Stimulated activated CD8-positive, alpha-beta memory T cell treated with anti-CD3 and anti-CD28 coated beads, Interleukin-15, amount 100 ng/mL, for 4 hours (primary cell): ENCODE measurements at places on chromosomes 12 and 14.
A peak's percentile ranks its signal among the peaks of the same experiment; 100 is the strongest.

DNA sequence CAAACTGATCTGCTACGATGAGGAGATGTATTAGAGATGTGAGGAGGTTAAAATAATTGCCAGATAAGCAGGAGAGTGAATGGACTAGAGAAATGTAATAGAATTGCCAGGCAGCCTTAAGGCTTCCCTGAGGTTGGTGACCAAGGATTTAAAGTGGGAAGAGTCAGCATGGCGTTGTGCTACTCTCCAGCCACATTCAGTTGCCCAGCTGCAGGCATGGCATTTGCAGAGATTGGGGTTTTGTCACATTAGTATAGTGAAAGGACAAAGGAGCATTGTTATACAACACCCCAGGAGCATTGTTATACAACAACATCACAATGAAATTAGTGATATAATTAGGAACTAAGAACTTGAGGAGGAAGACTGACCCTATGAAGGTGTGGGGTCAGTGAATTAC lies 31.7 kb downstream of the MARK3 start:
- DNase-seq = no peak

DNA sequence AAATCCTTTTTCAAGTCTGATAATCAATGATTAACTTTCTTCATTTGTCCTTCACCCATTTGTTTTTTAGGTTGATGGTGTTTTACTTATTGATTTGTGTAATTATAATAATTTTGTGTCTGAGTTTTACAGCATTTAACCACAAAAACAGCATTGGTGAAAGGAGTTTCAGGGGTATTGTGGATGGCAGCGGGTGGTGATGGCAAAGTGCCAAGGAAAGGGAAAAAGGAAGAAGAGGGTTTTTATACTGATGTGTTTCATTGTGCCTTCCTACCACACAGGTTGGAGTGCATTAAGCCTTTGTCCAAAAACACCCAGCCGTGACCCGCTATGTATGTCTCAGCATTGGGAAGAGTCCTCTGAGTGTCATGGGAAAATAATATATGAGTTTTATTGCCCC lies 150.3 kb downstream of the DAD1 start:
- DNase-seq = no peak

GRCh38 chr14:67503331-67503730 lies 14.8 kb upstream of the TMEM229B start:
- no peak for DNase-seq

- no peak for DNase-seq
Observed at GRCh38 chr14:26917086-26917485, 319.3 kb upstream of the NOVA1 start.

- DNase-seq = no peak
Observed at GRCh38 chr12:96186607-96187301, 7.4 kb upstream of the ELK3 start.

- DNase-seq = no peak
Observed at GRCh38 chr14:63283884-63284248, 34.9 kb downstream of the GPHB5 start.

DNA sequence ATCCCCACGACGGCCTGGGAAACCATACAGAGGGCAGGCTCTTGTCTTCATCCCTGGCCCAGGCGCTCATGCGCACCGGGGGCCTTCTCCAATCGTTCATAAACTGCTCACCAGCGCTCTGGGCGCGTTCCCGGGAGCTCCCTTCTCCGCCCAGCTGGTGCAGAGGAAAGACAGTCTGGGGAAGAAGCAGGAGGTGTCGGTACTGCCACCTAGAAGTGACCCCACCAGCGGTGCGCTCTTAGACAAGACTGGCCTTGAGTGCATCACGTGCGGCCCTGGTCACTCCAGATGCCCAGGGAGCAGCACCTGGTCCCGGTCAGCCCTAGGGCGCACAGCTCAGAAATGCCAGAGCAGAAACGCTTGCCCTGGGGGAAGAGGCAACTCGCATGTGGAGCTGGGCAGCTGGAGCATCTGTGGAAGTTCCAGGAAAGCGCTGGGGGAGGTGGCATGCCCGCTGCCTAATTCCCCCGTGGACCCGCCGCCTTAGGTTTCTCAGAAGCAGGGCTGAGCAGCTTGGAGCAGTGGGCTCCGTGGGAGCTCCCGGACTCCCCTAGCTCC lies 2.5 kb downstream of the GSC start:
- no peak for DNase-seq

DNA sequence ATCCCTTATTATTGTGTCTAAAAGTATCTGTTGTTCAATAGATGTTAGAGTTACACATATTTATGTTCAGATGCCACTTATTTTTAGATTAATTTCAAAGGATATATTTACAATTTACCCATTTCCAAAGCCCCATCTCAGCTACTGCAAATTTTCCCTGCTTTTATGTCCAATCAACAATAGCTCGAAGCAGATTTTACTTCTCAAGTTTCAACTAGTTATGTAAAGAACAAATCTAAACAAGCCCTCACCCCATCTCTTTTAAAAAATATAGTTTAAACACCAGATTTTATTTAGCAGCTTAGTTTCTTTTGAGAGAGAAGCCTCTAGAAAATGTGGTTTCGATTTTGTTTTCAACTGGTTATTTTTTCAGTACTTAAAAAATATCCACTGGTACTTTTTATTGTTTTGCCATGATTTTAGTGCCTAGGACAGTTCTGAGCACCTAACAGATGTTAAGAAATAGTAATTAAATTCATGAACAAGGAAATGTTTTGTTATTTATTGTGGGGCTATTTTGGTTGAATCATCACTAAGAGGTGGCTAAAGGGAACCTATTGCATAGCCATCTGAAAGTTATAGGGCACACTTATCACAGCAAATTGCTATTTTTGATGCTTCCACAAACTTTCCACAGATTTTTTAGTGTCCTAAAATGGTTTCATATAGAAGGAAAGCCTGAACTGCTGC lies 96.2 kb upstream of the BMP4 start:
- DNase-seq = no peak

GRCh38 chr12:116455540-116456329 lies 103.4 kb upstream of the MAP1LC3B2 start:
- no peak for DNase-seq

GRCh38 chr12:80690513-80690912 lies 16.9 kb upstream of the MYF6 start:
- DNase-seq = no peak

DNA sequence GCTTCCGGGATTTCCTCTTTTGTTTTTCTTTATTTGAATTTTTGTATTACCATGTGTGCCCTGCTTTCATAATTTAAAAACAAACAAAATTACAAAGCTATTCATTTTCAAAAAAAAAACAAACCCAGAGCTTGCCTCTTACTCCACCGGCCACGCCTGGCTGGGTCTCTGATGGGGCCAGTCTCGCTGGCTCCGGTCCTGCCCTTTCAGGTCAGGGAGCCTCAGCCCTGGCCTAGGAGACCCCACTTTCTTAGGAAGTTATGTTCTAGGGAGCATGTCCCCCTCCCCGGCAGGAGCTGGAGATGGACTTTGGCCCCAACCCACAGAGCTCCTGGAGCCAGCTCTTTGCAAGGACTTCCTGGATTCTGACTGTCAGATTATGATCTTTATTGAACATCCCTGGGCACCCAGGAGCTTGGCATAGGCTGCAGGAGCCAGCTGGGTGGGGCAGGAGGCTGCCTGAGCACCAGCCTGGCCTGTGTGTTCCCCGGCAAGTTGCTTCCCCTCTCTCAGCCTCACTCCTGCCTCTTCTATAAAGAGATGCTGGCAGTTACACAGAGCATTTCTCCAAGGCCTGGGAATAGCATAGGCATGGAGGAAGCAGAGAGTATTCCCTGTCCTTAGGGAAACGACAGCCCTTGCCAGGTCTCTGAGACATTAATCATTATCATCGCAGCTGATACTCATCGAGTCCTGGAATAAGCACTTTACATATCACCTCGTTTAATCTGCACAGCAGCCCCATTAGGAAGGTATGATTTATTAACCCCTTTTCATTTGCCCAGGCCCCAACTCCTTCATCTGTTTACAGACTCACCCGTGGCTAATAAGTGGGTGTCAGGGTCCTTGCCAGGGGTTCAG lies 3.5 kb downstream of the DEGS2 start:
- DNase-seq = no peak

GRCh38 chr12:42679466-42679865 lies 89.9 kb upstream of the PRICKLE1 start:
- no peak for DNase-seq

GRCh38 chr12:106918746-106919145 lies 37.0 kb upstream of the TMEM263 start:
- no peak for DNase-seq

- no peak for DNase-seq
Observed at GRCh38 chr14:93431036-93431670, 414 bp downstream of the UNC79 start.

GRCh38 chr12:124940393-124941169 lies 26.1 kb upstream of the UBC start:
- DNase-seq = peak; percentile 55

DNA sequence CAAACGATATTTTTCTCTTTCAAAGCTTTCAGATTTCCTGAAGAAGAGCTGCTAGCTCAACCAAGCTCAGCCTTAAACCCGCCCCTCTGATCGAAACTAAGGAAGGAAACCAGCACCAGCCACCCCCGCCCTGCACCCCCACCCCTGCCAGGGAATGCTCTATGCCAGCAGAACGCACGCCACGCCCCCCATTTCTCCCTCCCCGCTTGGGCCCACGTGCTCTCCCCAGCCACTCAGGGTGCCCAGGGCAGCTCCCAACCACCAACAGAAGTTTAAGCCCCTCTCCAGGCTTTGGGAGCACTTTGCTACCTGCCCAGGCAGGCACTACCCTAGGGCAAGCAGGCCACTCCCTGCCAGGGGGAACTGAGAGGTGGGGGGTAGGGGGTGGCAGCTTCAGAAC lies 18.8 kb upstream of the KRT78 start:
- DNase-seq = peak; percentile 27

GRCh38 chr12:20099395-20100183 lies 268.7 kb upstream of the PDE3A start:
- DNase-seq = no peak

- DNase-seq = no peak
Observed at GRCh38 chr12:88934163-88934747, 354.0 kb upstream of the KITLG start.

GRCh38 chr12:64826234-64826633 lies 1.8 kb downstream of the TBC1D30 start:
- no peak for DNase-seq

DNA sequence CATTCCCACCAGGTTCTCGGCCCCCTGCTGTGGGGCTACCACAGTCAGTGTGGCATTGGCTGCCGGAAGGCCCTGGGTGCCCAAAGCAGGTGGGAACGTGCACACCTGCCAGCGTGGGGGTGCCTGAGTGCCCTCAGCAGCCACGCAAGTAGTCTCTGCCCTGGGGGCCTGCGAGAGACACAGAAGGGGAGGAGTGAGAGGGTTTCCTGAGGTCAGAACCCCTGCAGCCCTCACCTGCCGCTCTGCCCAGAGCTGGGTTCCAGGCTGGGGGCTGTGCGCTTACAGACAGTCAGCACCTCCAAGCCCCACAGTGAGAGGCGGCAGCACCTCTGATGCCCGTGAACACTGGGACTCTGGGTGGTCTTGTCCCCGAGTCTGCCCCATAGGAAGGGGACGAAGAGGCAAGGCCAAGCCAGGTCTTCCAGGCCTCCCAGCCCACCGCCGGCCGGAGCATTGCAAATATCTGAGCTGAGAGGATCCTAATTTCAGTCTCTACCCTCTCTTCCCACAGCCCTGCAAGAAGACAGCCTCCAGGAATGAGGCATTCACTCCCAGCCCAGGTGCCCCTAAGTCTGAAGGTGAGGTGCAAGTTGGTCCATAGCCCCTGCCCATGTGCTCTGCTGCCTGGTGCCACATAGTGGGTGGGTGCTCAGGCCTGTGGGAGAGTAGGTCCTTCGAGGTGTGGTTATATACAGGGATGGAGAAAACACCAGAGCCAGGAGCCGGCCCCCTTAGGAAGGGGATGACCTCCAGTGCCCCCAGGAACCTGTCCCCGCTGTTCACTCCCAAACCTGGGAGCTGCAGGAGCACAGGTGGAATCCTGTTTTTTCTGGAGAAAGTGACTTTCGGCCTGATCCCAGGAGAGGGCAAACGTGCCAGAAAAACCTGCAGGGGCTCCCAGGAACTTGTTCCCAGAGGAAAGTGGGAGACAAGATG lies 291.1 kb upstream of the RTL1 start:
- DNase-seq = no peak

DNA sequence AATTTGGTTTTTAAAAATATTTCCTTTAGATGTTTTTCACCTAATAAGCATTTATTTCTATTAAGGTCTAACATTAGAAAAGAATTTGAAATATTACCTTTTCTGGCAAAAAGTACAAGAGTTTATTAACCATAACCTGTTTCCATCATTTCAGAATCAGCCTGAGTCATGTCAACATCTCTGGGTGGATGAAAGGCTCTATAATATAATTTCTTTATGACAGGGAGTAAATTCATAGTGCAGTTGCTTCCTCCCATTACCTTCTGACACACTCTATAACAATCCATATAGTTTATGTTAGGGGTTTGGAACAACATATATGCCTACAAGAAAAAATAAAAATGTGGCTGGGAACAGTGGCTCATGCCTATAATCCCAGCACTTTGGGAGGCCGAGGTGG lies 134.5 kb downstream of the SLC2A13 start:
- DNase-seq = no peak

DNA sequence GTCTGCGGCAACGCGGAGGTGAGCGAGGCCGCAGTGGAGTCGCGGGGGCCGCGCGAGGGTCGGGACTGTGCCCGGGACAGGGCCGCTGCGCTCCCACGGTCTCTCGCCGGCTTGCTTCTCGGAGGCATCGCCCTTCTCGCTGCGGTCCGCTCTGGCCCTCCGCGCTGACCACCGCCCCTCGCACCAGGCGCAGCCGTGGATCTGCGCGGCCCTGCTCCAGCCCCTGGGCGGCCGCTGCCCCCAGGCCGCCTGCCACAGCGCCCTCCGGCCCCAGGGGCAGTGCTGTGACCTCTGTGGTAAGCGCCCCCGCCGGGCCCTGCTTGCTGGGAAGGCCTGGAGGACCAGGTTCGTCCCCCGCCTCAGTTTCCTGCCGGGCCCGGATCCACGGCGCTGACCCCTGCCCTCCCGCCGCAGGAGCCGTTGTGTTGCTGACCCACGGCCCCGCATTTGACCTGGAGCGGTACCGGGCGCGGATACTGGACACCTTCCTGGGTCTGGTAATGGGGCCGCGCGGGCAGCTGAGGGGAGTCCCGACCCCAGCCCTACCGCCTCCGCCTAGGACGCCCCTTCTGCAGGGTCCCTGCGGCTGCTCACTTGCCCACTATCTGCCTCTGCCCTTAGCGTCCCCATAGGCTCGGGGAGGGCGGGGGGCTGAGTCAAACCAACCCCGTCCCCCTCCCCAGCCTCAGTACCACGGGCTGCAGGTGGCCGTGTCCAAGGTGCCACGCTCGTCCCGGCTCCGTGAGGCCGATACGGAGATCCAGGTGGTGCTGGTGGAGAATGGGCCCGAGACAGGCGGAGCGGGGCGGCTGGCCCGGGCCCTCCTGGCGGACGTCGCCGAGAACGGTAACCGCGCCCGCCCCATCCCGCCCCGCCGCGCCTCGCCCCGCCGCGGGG lies 7.0 kb downstream of the AMN start:
- DNase-seq = no peak

GRCh38 chr14:96363751-96364336 lies 518 bp downstream of the GSKIP start:
- no peak for DNase-seq

DNA sequence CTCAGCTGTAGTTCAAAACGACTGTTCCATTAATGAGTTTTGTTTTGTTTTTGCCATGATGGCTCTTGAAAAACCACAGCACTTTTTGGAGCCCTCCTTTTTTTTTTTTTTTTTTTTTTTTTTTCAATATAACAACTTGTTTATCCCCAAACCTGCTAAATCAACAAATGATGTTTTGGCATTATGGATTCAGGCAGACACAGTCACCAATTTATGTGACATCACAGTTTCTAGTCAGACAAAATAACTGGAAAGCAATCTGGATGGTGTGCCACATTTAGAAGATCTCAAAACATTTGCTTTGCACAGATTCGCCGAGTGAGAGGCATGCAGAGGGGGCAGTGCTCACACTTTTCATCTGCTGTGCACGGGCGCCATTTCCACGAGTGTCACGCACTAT lies 7.9 kb upstream of the RFLNA start:
- DNase-seq = no peak
